ENCODE measurements at places on chromosomes 13 and 19. TPM values are rescaled to one million over a fixed set of nuclear protein-coding genes. Genes with fewer than 3 reads are reported as not detected.

Gene ZNF772
- polyA plus RNA-seq = 22.9 TPM

DNA sequence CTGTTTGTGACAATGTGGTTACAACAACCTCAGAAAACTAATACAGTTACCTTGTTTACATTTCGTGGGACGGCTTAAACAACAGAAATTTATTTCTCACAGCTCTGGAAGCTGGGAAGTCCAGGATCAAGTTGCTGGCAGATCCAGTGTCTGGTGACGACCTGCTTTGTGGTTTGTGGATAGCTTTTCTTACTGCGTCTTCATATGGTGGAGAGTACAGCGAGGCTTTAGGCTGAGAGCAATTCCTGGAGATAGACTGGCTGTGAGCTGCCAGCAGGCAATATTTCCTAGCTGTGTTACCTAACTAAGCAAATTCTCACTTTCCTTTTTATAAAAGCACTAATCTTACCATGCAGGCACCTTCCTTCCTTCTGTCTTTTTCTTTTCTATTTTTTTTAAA lies 1203.5 kb upstream of the PRR20A start:
- DNase-seq = no peak

Gene FXYD3
- polyA plus RNA-seq = 0.48 TPM

GRCh38 chr13:32135056-32135390 lies 103.4 kb downstream of the FRY start:
- DNase-seq = no peak

- no peak for DNase-seq
These were observed 2.8 kb upstream of the TNFSF9 start for GRCh38 chr19:6527893-6528543.

DNA sequence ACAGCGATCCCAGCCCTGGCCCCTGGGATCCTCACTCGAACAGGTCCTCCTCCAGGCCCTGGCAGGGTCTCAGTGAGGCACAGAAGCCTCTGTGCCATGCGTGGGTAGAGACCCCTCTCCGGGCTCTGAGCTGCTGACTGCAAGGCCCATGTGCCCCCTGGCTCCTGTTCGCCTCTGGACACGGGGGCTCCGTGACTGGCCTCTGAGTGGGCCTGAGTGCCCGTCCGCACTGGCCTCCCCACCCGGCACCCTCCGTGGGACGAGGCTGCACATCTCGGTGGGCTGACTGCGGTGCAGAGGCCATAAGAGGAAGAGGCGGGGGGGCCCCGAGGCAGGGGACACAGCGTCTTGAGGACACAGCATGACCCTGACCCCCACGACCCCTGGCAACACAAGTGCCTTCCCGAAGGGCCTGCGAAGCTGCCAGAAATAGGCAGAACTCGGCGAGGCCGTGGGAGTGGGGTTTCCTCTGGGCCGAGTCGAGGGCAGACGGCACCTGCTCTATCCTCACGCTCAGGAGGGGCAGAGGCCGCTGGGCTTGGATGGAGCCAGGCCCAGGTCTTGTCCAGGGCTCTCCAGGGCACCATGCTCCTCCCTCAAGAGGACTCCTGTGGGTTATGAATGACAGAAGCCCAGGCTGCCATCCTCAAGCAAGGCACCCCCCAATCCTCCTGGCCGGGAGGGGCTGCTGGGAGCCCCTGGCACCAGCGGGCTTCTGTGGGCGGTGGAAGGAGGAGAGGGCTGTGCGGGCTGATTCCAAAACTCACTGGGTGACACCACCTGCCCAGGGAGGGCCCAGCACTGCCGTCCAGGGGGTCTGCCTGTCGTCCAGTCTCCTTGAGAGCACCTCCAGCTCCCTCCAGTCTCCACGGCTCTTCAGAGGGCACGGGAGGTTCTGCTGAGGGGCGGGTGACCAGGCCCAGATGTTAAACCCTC lies 52.6 kb downstream of the RASA3 start:
- no peak for DNase-seq

DNA sequence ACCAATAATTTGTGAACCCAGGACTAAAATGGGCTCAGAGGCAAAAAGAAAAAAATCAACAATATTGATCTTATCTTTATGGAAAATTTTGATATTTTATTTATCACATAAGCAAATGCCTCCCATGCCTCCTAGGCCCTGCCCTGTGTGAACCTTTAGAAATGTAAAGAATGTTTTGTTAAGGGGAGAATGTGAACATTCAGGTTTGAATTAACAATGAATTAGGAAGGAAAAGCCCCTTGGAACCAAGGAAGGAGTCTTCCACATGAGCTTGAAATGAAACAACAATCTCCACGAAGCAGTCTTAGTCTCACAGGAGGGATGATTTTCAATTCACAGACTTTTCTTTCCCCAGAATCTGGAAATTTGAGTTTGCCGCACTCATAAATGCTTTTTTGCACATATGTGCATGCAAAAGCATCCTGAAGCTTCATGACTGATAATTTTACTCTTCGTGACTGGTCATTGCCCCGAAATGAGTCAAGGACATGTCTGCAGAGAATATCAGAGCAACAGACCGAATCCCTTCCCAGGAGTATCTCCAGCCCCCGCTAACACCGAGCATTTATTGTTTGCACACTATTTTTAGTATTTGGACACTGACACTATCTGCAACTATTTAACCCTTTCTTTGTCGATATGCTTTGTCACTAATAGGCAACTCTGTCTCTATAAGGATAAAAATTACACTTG lies 135.2 kb downstream of the DCT start:
- DNase-seq = no peak

Gene ZNF729
- polyA plus RNA-seq = 0.83 TPM

DNA sequence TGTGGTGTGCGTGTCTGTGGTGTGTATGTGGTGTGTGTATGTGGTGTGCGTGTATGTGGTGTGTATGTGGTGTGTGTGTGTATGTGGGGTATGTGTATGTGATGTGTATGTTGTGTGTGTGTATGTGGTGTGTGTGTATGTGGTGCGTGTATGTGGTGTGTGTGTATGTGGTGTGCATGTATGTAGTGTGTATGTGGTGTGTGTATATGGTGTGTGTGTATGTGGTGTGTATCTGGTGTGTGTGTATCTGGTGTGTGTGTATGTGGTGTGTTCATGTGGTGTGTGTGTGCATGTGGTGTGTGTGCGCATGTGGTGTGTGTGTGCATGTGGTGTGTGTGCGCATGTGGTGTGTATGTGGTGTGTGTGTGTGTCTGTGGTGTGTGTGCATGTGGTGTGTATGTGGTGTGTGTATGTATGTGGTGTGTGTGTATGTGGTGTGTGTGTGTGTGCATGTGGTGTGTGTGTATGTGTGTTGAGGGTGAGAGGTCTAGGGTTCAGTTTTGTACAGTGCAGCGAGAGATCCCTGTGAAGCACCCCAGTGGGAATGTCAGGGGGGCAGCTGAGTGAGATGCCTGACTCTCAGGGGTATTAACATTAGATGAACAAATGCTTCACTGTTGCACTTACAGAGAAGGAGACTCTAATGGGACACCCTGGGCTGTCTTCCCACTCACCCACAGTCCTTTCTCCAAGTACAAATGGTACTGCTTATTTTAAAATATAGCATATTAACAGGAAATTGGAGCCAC lies 61.3 kb upstream of the MEDAG start:
- no peak for DNase-seq

GRCh38 chr19:50640368-50640767 lies 687 bp upstream of the SYT3 start:
- no peak for DNase-seq

Gene OR7D2
- 0.09 TPM for polyA plus RNA-seq

- DNase-seq = no peak
These were observed 105.6 kb upstream of the UQCRFS1 start for GRCh38 chr19:29318581-29318980.

DNA sequence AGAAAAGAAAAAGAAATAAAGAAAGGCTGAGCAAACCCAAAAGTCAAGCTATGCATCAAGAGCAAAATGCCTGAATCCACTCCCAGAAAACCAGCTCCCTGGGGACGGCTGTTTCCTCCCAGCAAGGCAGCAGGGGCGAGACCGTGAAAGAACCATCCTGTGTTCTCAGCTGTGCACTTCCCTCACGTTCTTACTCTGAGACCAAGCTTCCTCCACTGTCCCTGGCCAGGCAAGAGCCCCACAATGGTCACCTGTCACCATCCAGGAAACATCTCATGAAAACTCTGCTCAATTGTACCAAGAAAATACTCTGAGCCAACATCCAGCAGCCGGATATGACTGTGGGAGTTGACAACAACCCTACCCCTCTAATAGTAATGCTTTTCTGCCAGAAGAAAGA lies 22.9 kb downstream of the RAB20 start:
- no peak for DNase-seq

DNA sequence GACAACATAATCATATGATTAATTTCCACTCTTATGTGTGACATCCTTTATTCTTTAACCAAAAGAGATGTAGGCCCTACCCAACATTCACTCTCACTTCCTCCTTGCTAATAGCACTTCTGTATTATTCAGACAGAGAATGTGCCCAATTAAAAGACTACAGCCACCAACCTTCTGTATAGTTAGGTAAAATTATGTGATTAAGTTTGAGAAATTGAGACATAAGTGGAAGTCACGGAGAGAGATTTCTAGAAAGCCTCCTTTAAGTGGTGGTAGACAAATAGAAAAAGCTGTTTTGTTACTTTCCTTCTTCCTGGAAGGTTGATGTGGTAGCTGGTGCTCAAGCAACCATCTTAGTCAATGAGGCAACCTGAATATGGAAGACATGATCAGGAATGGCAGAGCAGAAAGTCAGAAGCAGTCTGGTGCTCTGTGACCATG lies 14.8 kb downstream of the EPSTI1 start:
- DNase-seq = no peak

DNA sequence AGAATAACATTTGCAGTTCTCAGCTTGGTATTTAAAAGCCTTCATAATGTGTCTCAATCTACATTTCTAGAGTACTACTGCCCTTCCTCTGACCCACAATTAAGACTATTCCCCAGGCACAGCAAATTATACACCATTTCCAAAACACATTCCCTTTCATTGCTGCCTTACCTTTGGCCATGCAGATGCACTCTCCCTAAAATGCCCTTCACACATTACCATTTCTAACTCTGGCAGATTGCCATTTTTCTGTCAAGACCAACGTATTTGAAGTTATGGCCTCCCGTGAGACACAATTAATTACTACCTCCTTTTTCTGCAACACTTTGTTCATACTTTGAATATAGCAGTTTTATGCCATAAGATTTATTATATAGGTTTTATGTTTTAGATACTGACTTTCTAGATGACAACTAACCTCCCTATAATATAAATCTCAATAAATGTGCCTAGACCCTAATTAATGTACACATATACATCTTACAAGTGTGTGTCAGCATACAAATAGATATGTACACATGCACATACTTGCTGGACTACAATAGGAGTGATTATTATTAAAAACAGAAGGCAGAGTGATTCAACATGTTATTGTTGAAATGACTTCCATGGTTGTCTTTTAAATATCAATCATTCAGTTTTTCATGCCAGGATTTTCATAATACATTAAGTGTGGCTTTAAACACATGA lies 2902.5 kb downstream of the PCDH9 start:
- no peak for DNase-seq

Gene FUT2
- 3.4 TPM for polyA plus RNA-seq

- no peak for DNase-seq
These were observed 9.0 kb downstream of the FPR3 start for GRCh38 chr19:51803967-51804366.

DNA sequence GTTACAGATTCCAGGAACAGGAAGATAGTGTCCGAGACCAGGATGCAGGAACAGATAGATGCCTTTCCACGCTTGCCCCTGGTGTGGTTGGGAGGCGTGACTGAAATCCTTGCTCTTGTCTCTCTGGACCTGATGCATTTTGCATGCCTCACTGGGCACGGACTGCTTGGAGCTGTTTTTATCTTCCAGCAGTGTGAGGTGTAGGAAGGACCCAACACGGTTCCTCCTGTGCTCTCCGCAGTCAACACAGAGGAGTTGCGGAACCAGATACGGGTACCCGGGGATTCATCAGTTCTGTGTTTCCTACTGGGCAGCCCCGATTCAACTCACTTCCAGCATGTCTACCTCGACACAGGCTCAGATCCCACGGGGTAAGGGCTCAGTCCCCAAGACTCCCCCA lies 6.5 kb downstream of the DOT1L start:
- DNase-seq = no peak

DNA sequence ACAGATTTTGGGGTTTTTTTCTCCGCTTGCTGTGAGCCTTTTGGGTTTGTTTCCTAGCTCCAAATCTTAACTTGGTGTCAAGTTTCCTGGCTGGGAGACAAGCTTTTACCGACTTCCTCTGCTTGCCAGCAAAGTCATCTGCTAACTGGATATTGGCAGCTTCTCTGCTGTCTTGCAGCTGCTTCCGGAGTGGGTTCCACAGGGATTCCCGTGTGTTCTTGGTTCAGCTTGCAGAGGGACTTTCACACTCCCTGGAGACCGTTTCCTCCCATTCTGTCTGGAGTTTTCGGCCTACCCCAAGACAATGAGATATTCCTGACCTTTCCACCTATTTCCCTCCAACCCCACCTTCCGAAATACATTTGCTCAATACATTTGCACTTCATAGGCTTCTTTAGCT lies 2.2 kb upstream of the COLGALT1 start:
- DNase-seq = no peak

Gene KXD1
- 56.2 TPM for polyA plus RNA-seq

DNA sequence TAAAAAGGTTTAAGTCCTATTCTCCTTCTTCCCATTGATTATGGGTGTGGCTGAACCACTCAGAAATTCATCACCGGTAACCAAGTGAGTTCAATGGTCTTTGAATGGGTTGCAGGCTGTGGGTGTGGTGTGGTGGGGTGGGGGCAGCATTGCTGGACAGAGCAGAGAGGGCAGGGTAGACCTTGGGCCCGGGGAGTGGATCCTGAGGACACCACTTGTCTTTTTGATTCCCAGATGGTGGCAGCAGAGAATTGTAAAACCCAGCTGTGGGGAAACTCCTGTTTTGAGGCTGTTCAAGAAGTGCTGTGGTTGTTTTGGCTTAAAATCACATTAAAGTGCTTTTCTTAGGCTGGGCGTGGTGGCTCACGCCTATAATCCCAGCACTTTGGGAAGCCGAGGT lies 45.8 kb upstream of the RGCC start:
- DNase-seq = no peak

Gene PCDH8
- polyA plus RNA-seq = not detected

DNA sequence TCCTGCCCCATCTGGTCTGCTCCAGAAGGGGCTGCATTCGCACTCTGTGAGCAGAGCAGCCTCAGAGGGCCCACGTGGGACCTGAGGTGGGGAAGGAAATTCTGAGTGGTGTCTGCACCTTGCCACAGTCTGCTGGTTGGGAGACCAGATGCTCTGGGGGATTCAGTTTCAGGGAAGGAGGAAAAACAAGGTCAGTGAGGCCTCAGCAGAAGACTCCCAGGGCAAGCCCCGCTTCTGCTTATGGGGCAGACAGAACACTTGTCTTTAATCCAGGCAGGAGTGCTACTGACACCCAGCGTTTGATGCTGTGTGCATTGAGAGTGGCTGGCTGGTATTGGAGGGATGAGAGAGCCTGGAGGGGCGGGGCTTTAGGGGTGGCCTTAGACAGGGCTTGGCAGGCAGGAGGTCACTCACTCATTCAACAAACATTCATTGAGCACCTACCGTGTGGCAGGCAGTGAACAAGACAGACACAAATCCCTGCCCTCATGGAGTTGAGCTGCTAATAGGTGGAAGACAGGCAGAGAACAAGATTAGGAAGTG lies 4.9 kb upstream of the CLEC17A start:
- no peak for DNase-seq

- no peak for DNase-seq
These were observed 29.1 kb downstream of the ATP12A start for GRCh38 chr13:24709186-24709913.
